Stimulated activated CD4-positive, alpha-beta T cell treated with anti-CD3 and anti-CD28 coated beads, Interleukin-4, amount 100 ng/mL, for 48 hours (primary cell): ENCODE measurements at places on chromosomes 12 and 14.

- DNase-seq = no peak
These were observed 27.5 kb downstream of the GSG1 start for GRCh38 chr12:13075786-13076570.

DNA sequence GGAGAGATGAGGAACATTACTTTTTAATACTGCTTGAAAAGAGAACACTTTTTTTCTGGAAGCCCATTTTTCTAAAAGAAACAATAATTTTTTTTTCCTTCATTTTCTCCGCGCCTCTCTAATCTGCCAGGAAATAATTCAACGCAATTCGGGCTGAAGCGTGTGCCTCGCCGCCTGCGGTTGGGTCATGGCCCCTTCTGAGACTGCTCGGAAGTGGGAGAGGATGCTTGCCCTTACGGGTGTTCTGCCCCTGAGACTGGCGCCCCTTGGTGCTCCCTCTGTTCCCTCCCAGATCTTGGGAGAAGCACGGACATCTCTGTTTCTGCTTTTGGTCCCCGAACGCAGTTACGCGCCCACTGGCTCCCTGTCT is 332 bp upstream of the TBC1D30 start:
- DNase-seq = no peak

GRCh38 chr14:100567009-100567876 is 20.0 kb downstream of the BEGAIN start:
- no peak for DNase-seq

DNA sequence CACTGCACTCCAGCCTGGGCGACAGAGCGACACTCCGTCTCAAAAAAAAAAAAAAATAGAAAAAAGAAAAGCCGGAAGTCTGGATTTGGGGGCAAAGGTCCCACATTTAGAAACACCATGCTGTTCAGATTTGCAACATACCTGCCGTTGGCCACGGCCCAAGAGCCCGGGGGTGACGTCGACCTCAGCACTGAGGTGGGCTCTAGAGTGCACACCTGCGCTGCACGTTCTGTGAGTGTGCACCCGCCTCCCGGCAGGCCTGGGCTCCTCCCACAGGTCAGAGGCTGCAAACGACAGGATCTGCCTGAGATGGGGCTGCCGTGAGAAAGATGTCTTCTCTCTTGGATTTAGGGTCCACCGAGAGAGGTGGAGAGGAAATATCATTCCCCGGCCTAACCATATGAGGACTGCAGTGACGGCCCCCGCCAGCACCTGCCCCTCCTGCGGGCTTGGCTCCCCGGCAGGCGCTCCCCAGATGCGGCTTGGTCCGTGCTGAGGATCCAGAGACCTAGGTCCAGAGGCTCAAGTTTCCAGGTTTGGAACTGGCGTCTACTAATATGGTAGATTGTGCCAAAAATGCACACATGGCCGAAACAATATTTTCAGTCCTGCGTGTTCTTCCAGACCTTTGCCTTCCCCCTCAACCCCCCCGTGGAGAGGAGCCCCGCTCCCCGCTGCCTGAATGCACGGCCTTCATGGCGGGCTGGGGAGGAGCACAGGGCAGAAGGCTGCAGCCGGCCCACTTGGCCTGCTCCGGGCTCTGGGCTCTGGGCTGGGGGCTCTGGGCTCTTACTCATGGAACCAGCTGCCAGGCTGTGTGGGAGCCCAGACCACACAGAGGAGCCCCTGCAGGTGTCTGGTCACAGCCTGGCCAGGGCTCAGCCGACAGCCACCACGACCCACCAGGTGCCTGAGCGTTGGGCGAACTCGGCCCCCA is 58.8 kb upstream of the FBRSL1 start:
- no peak for DNase-seq

DNA sequence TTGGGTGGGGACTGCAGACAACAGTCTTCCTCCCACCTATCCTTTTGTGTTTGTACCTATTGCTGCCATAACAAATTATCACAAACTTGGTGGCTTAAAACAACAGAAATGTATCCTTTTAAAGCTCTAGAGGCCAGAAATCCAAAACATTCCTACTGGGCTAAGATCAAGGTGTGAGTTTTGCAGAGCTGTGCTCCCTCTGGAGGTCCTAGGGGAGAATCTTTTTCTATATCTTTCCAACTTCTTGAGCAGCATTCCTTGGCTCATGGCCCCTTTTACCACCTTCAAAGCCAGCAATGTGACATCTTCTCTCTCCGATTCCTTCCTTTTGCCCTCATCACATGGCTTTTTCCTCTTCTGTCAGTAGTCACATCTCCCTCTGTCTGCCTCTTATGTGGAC is 190.6 kb downstream of the TTC8 start:
- no peak for DNase-seq
